Heart left ventricle (tissue), 16 donors: ENCODE measurements at places on chromosomes 11 and 22. TPM values are rescaled to one million over a fixed set of nuclear protein-coding genes. Genes with fewer than 3 reads are reported as not detected.

GRCh38 chr11:91700854-91701253, 523.8 kb upstream of the FAT3 start:
- DNase-seq: no peak

- DNase-seq: no peak
These were observed 79.8 kb upstream of the BLID start for GRCh38 chr11:122195790-122196189.

DNA sequence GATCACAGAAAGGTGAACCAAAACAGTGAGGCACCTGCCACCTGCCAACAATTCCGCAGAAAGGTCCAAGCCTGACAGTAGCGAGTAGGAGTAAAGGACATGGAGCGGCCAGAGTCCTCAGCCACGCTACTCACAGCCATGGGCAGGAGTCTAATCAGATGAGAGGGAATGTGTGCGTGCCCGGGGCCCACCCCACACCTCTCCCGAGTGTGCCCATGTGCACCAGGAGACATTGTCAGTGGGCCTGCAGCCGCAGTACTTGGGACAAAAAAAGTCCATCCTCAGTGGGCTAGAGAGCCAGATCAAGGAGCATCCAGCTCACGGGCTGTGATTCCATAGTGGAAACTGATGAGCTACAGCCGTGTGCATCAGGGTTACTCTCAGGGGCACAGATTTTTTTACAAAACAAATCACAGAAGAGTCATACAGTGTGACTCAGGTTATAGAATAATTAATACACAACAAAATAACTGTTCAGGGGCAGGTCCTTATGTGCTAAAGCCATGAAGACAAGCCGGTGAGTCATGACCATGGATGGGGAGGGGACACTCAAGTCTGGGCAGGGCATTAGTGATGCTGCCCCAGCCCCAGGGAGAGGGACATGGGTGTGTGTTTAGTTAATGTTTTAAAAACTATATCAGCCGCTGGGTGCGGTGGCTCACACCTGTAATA, 12.0 kb downstream of the SART1 start:
- no peak for DNase-seq

DNA sequence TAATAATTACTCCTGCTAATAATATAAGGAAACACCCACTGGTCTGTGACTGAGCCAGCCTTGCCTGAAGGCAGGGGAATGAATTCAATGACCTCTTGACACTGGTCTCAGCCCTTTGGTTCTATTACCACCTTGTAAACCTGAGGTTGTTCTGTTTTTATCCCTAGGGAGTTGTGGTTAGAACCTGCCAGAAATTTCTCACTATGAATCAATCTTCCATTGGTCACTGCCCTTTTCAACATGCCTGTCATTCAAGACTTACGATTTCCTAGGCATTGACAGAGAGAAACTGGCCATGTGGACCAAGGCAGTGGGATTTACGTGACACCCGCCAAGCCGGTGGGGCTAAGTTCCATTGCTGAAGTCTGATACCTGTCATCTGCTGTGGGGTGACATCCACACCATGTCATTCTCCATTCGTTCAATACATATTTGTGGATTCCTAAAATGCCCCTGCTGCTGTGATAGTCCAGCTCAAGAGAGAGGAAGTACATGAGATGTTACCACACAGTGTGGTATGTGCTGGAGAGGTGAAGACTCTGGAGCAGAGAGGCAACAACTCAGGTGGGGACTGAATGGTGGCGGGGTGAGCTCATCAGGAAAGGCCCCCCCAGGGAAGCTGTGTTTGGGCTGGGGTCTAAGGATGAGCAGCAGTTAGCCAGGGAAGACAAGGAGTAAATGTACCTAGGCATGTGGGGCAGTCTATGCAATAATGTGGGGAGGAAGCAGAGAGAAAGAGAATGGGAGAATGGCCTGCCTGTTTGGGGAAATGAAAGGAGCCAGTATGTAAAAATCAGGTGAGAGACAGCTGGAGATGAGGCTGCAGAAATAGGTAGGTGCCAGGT, 15.2 kb upstream of the EHF start:
- DNase-seq: no peak

GRCh38 chr22:49545606-49546005, 282.1 kb downstream of the BRD1 start:
- peak; percentile 17 for DNase-seq

DNA sequence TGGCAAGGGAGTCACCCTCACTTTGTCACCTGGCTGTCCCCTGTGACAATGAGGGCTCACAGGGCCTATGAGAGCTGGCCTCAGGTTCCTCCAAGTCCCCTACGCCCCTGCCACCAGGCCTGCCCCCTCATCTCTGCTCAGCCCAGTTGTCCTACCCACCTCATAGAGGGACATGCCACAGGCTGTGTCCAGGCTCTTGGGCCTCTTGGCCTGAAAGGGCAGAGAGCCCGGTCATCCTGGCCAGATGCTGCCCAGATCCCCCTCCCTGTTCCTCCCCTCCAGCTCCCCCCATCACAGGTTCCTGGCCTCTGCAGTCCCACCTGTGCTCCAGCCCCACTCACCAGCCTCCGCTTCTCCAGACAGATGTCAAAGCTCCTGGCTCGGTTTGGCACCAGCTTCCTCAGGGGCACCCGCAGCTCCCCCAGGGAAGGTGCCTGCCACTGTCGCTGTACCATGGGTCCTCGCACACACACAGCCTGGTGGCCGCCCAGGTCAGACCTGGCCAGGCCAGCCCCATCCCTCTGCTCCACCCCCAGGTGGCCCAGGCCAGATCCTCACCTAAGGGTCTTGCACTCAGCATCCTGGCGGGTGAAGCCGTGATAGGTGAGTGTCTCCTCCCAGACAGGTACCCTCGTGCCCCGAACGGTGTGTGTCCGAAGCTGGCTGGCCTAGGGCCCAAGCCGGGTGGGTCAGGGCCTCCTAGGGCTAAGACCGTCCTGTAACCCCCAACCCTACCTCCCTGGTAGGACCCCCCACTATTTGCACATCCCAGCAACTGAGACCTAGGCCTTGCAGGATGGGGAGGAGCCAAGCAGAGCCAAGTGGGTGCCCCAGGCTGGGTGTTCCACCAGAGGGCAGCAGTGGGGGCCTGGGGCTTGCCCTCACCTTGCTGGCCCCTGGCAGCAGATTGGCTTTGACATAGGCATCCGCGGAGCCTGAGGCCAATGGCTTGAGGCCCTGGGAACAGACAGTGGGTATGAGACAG, 8.3 kb downstream of the NDUFV1 start:
- peak; percentile 69 for DNase-seq

- no peak for DNase-seq
These were observed 3.7 kb downstream of the PHRF1 start for GRCh38 chr11:579830-580601.

- DNase-seq: no peak
These were observed 23.1 kb upstream of the RDX start for GRCh38 chr11:110319501-110319900.

DNA sequence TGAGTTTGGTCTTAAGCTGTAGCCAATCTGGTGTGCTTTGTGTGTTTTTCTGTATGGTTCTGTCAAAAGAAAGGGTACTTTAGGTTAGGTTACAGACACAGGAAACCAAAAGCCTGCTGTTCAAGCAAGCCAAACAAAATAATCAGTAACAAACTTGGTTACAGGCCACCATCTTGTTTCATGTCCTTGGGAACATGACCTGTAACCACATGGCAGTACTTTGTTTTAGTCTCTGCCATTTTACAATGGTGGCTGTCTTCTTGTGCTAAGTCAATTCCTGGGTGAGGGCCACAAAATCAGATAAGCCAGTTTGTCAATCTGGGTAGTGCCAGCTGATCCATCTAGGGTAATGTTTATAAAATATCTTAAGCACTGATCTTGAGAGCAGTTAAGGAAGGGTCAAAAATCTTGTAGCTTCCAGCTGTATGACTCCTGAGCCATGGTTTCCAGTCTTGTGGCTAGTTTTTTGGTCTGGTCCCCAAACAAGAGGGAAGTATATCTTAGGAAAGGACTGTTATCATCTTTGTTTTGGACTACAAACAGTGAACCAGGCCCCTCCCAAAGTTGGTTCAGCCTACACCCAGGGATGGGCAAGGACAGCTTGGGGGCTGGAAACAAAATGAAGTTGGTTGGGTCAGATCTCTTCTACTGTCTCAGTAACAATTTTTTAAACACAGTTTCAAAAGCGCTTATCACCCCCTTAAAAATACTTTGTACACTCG, 90.0 kb downstream of the IGLL5 start:
- no peak for DNase-seq

The MUC6 gene
- polyA plus RNA-seq: 0.04 TPM

The PAAF1 gene
- polyA plus RNA-seq: 13.0 TPM

The TRIM29 gene
- 0.14 TPM for polyA plus RNA-seq
